Stimulated activated CD8-positive, alpha-beta memory T cell treated with anti-CD3 and anti-CD28 coated beads, Interleukin-7, amount 100 ng/mL, for 4 hours (primary cell): ENCODE measurements at places on chromosomes 1 and 21.

DNA sequence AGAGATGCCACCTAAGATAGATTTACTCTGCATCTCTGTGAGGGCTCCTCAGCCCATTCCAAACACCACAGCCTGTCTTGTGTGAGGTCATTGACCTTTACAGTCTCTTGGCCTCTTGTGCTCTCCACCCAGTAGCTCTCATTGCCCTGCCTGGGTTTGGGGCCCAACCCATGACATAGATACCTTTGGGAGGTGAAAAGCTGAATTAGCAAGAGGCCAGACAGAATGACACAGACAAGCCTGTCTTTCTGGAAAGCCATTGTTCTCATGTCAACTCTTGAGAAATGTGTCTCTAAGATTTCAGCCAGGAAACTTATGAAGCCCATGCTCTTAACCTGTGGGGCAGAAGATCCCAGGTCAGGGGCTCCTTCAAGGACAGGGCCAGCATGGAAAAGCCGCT is 18.4 kb upstream of the F3 start:
- no peak for DNase-seq

GRCh38 chr21:45418301-45419071 is 13.5 kb downstream of the COL18A1 start:
- no peak for DNase-seq

DNA sequence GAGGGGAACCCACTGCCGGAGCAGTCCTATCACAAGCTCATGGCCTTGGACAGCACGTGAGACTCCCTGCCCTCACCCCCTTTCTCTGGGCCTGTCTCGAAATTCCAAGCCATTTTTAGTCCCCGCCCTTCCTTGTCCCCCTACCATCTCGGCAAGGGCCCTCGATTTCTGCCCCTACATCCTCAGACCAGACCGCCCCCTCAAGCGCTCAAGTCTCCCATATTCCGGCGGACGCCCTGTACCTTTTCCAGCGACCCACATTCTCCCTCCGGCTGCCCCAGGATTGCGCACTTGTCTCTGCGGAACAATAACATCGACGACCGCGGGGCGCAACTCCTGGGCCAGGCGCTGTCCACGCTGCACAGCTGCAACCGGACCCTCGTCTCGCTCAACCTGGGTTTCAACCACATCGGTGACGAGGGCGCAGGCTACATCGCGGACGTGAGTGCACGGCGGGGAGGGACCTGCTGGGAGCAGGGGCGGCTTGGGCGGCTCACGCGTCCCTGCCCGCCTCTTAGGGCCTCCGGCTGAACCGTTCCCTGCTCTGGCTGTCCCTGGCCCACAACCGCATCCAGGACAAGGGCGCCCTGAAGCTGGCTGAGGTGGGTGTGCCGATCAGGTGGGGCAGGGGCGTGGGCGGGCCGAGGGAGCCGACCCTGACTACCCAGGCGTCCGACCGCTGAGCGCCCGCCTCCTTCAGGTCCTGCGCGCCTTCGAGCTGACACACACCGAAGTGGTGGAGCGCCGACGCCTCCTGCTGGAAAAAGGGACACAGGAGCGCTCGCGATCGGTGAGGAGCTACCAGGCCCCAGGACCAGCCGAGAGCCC is 7.0 kb downstream of the LRRC71 start:
- DNase-seq = peak; percentile 13

- DNase-seq = no peak
Observed at GRCh38 chr21:41664881-41665765, 101.7 kb downstream of the RIPK4 start.

- no peak for DNase-seq
Observed at GRCh38 chr1:33758698-33759097, 105.2 kb upstream of the HMGB4 start.

DNA sequence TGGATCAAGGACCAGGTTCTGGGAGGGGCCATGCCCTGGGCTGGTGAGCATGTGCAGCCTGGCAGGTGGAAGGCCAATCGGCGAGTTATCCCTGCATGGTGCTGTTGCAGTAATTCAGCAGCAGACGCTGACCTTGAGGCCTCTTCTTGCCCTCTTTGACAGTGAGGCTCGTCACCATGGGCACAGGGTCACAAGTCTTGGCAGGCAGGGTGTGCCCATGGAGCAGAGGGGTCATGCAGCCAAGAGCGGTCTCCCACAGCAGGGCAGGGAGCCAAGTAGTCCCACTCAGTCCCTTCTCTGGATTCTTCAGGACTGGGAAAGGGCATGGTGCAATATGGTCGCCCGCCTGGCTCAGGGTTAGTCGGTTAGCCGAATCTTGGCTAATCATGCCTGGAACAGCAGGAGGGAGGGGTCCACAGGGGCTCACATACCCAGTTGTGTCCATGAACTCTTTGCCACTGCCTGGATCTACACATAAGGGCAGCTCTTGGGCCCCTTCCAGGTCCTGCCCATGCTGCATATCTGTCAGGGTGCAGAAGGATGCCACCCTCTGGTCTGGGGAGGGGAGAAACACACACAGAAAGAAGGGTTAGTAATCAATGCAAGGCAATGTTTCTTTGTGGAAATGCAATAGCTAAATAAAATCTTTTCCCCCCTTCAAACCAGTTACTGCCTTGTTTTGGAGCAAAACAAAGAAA is 226.8 kb downstream of the SIPA1L2 start:
- no peak for DNase-seq

- DNase-seq = no peak
Observed at GRCh38 chr1:54370287-54370989, 35.8 kb downstream of the SSBP3 start.

DNA sequence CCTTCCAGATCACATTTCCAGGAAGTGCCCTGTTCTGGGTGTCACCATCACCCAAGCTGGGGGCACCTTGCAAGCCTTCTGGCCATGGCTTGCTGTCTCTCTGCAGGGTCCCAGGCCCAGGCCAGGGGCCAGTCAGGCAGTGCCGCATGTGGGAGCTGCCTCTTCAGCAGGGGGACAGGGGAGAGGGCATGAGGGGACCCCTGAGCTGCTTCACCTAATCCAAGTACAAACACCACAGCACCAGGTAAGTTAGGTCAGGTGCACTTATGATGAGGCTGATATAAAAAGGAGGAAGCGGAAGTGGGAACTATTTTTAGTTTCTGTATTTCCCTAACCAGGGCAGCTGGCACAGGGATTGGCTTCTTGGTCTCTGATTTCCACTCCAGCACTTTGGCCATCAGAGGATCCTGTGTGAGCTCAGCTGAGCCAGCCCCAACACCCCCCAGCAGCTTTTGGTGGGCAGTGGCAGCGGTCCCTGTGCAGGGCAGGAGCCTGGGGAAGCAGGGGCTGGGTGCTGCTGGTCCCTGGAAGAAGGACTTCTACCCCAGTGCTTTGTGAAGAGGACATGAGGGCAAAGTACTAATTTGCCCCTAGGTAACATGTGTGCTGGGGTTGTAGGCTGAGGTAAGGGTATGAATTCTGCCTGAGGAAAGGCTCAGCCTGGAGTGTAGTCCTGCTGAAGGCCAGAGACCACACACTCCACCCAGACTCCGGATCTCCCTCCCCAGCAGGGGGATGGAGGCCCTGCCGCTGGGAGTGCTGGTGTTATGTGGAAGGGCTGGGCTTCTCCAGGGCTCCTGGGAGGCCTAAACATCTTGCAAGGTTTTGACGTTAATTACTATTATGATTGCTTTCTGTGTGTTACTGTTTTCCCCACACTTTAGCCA is 3.3 kb upstream of the PCBP3 start:
- DNase-seq = no peak

GRCh38 chr1:194167956-194168640 is 981.7 kb upstream of the B3GALT2 start:
- no peak for DNase-seq

DNA sequence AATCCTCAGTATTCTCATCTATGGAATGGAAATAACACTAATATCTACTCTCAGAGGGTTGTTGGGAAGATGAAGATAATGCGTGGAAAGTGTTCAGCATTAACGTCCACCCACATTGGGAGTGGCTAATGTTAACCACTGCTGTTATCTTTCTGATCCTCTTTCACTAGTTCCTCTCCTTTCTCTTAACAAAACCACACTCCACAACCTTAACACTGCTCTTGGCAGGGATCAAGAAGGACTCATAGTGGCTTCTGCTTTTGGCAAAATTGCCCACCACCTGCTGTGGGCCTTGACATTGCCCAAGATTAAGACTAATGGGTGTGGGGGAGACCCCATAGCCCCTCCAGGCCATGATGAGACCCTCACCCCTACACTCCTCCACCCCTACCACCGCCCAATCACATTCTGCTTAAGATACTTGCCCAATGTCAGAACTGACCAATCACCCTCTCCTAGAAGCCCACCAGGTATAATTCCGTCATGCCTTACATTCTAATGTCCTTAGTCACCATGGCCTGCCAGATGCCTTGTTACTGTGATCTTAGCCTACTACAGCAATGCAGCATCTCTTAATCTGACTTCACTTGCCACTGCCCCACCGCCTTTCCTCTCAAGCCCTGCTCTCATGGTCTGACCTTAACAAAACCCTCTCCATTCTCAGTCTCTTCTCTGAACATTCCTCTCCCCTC is 27.1 kb downstream of the DHCR24 start:
- DNase-seq = no peak

- no peak for DNase-seq
Observed at GRCh38 chr1:94797291-94797690, 22.9 kb upstream of the SLC44A3 start.

DNA sequence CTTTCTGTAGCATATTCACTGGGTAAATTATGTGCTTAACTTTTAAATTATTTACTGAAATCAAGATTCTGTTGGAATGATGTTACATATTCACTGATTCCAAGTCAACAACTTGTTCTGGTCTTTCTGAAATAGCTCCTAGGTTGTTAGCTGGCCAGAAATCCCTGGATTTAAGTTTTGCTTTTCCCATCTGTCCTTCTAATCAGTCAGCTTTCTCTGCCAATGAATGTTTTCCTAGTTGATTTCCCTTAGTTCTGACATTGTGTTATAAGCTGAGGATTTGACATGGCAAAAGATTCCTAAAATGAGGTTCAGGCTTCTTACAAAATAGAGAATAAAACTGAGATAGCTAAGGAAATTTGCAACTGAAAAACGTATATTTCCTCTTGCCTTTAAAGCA is 1479.6 kb downstream of the MRPL39 start:
- DNase-seq = no peak

DNA sequence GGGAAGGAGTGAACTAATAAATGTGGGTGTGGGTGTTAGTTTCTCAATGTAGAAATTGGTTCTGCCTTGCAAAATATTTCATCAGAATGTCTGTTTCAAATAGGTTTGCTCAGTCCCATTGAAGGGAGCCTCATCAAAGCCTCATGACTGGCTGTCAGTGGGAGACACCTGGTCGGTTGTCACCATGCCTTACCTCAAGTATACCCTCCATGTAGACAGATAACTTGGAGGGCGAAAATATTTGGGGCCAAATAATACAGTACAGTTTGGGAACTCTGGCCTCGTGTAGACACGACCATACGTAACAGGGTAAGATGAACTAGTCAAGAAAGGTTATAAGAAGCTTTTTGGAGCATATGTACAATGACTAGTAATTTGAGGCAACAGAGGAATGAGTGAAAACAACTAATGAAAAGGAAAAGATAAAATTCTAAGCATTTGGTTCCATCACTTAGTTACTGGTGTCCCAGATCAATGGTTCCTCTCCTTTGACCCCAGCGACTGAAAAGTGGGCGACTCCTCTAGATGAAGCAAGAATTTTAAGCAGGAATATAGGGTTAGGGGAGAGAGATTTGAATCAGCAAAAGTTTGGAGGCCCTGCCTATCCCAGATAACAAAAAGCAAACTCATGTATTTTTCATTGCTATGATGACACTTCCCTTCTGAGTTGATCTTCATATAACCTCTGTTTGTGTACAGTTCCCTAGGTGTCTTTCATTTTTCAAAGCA is 163.9 kb downstream of the LRRC40 start:
- no peak for DNase-seq

DNA sequence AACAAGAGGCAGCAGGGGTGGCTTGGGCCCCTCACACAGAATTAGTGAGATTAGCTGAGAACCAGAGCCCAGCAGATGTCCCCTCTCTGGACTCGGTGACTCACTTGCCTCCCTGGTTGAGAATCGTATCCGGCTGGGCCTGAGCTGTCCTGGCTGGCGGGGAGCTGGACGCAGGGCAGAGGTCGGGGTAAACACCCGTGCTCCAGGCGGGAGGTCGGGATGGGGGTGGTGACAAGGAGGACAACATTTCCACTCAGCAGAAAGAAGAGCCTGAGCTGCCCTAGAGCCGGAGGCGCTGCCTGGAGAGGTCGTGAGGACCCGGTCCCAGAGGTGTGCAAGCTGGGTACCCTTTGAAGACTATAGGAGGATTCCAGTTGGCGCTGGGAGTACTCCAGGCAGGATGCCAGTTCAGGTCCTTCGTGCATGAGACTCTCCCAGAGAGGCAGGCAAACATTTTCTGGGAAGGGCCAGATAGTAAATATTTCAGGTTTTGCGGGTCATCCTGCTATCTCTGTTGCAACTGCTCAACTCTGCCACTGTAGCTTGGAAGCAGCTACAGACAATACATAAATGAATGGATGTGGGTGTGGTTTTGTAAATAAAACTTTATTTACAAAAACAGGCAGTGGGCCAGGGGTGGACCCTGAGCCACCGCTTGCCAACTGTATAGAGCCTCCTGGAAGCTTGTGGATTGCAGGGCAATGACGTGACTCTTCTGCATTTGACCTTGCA is 116.8 kb upstream of the WNT4 start:
- DNase-seq = no peak

- no peak for DNase-seq
Observed at GRCh38 chr1:116388122-116388521, 15.1 kb downstream of the ATP1A1 start.

DNA sequence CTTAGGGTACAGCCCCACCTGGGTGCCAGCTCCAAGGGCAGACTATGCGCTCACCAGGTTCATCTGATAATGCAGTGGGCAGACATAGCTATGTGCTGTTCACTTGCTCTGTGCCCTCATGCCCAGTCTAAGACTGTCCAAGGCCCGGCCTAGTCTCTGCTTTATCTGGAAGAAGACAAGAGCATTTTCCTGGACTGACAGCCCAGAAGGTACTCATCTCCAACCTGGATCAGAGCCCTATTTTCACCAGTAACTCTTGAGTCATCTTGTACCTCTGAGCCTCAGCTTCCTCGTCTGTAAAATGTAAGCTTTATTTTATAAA is 28.5 kb upstream of the LRRC8C start:
- no peak for DNase-seq

GRCh38 chr1:180031664-180032063 is 77.1 kb downstream of the CEP350 start:
- DNase-seq = no peak

DNA sequence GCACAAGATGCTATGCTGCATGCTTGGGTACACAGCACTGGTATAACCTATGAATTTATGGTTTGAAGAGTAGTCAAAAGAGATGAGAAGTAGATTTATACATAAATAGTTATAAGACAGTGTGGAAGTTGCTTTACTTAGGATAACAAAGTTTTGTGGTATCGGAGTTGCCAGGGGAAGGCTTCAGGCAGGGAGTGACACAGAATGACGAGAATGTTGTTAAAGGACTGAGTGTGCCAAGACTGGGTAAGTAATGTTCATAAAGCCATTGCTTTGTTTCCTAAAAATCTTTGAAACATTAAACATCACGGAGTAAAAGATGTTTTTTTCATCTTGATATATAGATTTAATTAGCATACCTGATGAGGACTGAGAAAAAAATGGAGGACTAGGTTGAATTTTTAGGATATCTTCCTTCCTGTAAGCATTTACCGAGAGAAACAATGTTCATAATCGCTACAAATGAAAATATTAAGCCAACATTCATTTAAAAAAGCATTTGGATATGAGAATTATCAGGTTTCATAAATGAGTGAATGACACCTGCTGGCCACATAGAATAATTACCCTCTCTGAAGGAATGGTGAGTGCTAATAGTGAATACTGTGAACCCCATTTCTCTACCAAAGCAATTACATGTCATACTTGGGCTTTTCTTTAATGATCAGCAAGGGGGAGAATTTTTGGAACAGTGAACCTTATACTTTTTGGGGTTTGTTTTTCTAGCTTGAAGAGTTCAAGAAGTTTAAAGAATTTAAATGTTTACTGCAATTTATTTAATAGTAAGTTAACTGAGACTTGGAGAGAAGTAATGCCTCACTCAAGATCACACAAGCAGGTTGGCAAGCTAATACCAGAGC is 28.4 kb downstream of the EXTL2 start:
- no peak for DNase-seq
